ENCODE measurements at places on chromosomes 1 and 21.

GRCh38 chr1:78277253-78277652 is 213.5 kb upstream of the PTGFR start:
- H3K36me3 ChIP-seq = no peaks in the 10 kb centered on the region
- H3K27ac ChIP-seq = no peak overlapping the region
- H3K4me1 ChIP-seq = no peaks in the 10 kb centered on the region

- H3K27me3 ChIP-seq = peaks cover 5% of the 10 kb centered on the region
- peak overlapping the region; percentile 8 for H3K27ac ChIP-seq
- peak overlapping the region; percentile 56 for H3K4me3 ChIP-seq
Measured at GRCh38 chr1:159924025-159924790, 1.1 kb downstream of the TAGLN2 start.

- H3K27ac ChIP-seq = no peak overlapping the region
- peaks cover 24% of the 10 kb centered on the region for H3K4me1 ChIP-seq
- H3K27me3 ChIP-seq = no peaks in the 10 kb centered on the region
- DNase-seq = no peak
- no peaks in the 10 kb centered on the region for H3K36me3 ChIP-seq
Measured at GRCh38 chr1:55815745-55816455, 600.7 kb upstream of the USP24 start.

- H3K4me3 ChIP-seq = no peak overlapping the region
- no peak overlapping the region for H3K27ac ChIP-seq
- no peaks in the 10 kb centered on the region for H3K27me3 ChIP-seq
Measured at GRCh38 chr1:225835856-225836255, 25.9 kb downstream of the EPHX1 start.

DNA sequence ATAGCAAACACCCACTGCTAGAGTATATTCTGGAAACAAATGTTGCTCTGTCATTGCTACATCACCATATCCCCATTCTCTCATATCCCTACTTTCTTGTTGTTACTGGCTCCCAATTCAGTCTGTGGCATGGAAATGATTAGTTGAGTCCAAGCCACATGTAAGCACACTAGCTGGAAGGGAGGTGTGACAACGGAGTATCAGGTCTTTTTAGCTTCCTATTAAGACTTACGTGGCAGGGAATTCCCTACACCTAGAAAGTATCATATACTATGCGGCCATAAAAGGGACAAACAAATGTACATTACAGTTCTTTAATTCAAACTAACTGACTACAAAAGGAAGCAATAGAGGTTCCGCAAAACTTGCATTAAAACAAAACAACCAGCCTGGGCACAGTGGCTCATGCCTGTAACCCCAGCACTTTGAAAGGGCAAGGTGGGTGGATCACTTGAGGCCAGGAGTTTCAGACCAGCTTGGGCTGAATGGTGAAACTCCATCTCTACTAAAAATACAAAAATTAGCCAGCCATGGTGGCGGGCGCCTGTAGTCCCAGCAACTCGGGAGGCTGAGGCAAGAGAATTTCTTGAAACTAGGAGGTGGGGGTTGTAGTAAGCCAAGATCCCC is 48.6 kb downstream of the INTS7 start:
- DNase-seq = no peak
- peaks cover 29% of the 10 kb centered on the region for H3K4me1 ChIP-seq
- no peak overlapping the region for H3K4me3 ChIP-seq
- no peak overlapping the region for H3K27ac ChIP-seq
- peaks cover 48% of the 10 kb centered on the region for H3K36me3 ChIP-seq

DNA sequence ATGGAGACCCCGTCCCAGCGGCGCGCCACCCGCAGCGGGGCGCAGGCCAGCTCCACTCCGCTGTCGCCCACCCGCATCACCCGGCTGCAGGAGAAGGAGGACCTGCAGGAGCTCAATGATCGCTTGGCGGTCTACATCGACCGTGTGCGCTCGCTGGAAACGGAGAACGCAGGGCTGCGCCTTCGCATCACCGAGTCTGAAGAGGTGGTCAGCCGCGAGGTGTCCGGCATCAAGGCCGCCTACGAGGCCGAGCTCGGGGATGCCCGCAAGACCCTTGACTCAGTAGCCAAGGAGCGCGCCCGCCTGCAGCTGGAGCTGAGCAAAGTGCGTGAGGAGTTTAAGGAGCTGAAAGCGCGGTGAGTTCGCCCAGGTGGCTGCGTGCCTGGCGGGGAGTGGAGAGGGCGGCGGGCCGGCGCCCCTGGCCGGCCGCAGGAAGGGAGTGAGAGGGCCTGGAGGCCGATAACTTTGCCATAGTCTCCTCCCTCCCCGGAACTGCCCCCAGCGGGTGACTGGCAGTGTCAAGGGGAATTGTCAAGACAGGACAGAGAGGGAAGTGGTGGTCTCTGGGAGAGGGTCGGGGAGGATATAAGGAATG is 505 bp downstream of the LMNA start:
- peaks cover 74% of the 10 kb centered on the region for H3K4me1 ChIP-seq
- DNase-seq = no peak
- H3K4me3 ChIP-seq = peak overlapping the region; percentile 78
- no peaks in the 10 kb centered on the region for H3K27me3 ChIP-seq
- peak overlapping the region; percentile 81 for H3K27ac ChIP-seq

GRCh38 chr1:68361346-68361910 is 88.3 kb downstream of the RPE65 start:
- no peak for DNase-seq
- no peaks in the 10 kb centered on the region for H3K27me3 ChIP-seq
- H3K27ac ChIP-seq = no peak overlapping the region
- no peak overlapping the region for H3K4me3 ChIP-seq

GRCh38 chr1:44733784-44734183 is 2.8 kb upstream of the RNU5D-1 start:
- peaks cover 50% of the 10 kb centered on the region for H3K4me1 ChIP-seq
- no peak for DNase-seq
- H3K36me3 ChIP-seq = no peaks in the 10 kb centered on the region
- H3K27me3 ChIP-seq = no peaks in the 10 kb centered on the region
- H3K4me3 ChIP-seq = no peak overlapping the region
- H3K27ac ChIP-seq = no peak overlapping the region

DNA sequence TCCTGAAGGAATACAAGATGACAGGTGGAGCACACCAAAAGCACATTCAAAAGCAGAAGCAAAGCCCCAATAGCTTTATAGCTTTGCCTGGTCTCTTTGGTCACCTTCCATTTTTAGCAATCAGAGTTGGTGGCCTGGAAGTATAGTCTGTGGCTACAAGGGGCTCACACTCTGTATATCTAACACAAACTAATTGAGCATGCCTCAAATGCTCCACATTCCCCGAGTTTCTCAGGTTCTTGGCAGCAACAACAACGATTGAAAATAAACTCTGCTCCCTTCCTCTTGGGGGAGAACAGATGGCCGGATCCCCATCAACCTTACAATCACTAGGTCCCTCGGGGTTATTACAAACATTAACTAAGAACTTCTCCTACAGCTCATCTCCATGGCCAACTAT is 24.9 kb upstream of the TADA1 start:
- H3K4me3 ChIP-seq = no peak overlapping the region
- DNase-seq = no peak
- no peak overlapping the region for H3K27ac ChIP-seq
- H3K4me1 ChIP-seq = no peaks in the 10 kb centered on the region
- H3K27me3 ChIP-seq = 0 out of 3 replicates have a peak, but pooled peaks cover 4% of the 10 kb centered on the region

DNA sequence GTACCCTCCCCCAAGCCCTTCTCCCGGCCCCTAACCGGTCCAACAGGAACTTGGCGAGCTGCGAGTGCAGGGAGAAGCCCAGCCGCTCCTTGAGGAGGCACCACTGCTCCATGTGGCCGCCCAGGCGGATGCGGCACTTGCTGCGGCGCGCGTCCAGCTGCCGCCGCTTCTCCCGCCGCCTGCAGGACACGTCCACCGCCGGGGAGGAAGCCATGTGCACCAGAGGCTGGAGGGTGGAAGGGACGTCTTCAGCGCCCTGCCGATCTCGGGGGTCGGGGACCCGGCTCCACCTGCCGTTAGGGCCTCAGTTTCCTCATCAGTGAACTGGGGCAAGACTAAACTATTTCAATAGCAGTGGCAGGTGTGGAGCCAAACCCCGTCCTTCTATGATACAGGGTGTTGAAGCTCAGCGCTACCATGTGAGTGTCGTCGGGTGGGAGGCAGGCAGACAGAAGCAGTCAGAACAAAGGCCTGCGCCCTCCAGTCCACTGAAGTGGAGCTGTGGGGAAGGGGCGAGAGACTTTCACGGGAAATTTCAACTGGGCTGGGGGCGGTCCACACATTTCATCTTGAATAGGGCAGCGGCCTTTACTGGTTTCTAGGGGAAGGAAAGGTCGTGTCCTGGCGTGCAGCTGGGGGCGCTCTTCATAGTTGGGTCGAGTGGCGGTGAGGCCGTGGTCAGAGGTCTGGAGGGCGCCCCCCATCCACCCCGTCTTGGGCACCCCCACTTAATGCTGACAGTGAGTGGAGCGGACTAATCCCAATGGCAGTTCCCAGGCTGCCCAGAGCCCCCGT is 592 bp downstream of the ZNF692 start:
- H3K27me3 ChIP-seq = no peaks in the 10 kb centered on the region
- peaks cover 31% of the 10 kb centered on the region for H3K36me3 ChIP-seq
- DNase-seq = peak; percentile 63
- peaks cover 44% of the 10 kb centered on the region for H3K4me1 ChIP-seq

DNA sequence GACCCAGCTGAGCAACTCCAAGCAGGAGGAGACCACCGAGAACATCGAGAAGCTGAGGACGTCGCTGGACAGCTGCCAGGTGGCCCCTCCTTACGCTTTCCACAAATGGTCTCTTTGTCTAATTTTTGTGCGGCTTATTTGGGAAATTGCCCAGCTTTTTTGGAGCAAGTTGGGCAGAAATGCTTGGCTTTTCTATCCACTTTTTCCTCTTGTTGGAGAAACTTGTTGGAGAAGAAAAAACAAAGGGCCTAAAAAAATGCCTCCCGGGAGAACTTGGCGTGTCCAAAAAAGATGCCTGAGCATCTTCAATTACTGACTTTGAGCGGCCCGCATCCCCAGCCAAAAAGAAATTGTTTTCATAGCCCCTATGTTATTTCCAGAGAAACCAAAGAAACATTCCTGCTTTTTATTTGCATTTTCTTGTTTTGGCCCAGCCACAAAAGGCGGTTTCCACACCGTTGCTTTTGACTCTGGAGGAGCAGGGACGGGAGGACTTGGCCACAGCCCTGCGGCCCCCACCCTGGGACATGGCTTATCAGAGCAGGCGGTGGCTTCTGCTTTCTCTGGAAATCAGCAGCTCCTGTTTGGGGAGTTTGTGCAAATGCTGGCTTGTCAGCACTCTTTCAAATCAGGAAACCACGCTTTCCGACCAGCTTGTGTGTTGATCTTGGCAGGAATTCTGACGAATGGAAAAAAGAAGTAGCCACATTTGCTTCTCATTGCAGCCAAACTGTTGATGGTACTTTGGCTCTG is 81.2 kb upstream of the EFHD2 start:
- peaks cover 9% of the 10 kb centered on the region for H3K4me1 ChIP-seq
- H3K4me3 ChIP-seq = no peak overlapping the region
- no peaks in the 10 kb centered on the region for H3K36me3 ChIP-seq
- H3K27ac ChIP-seq = no peak overlapping the region

DNA sequence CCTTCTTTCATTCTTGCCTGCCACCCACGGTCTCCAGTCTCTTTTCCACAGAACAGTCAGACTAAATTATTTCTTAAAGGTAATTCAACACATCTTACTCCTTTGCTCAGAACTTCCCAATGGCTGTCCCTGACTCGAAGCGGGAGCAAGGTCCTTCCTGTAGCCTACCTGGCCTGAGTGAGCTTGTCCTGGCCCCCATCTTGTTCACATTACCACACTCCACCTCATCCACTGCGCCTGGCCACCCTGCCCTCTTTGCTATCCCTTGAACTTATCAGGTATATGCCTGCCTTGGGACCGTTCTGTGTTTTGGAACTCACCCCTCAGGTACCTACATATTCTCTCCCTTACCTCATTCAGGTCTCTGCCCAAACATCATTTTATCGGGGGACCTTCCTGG is 13.3 kb upstream of the GLIS1 start:
- no peaks in the 10 kb centered on the region for H3K36me3 ChIP-seq
- DNase-seq = no peak
- H3K4me1 ChIP-seq = no peaks in the 10 kb centered on the region
- peaks cover 6% of the 10 kb centered on the region for H3K27me3 ChIP-seq

- H3K4me3 ChIP-seq = no peak overlapping the region
- H3K36me3 ChIP-seq = no peaks in the 10 kb centered on the region
- no peak overlapping the region for H3K27ac ChIP-seq
- H3K4me1 ChIP-seq = peaks cover 27% of the 10 kb centered on the region
- no peaks in the 10 kb centered on the region for H3K27me3 ChIP-seq
- no peak for DNase-seq
Measured at GRCh38 chr1:183879494-183879893, 74.6 kb downstream of the RGL1 start.

- DNase-seq = no peak
- peaks cover 13% of the 10 kb centered on the region for H3K27me3 ChIP-seq
- no peaks in the 10 kb centered on the region for H3K36me3 ChIP-seq
- H3K4me1 ChIP-seq = no peaks in the 10 kb centered on the region
- no peak overlapping the region for H3K27ac ChIP-seq
Measured at GRCh38 chr21:41067709-41068108, 100.3 kb upstream of the BACE2 start.

- no peak overlapping the region for H3K27ac ChIP-seq
- DNase-seq = no peak
- H3K27me3 ChIP-seq = no peaks in the 10 kb centered on the region
- peaks cover 18% of the 10 kb centered on the region for H3K4me1 ChIP-seq
Measured at GRCh38 chr1:85496941-85497582, 32.1 kb upstream of the DDAH1 start.

DNA sequence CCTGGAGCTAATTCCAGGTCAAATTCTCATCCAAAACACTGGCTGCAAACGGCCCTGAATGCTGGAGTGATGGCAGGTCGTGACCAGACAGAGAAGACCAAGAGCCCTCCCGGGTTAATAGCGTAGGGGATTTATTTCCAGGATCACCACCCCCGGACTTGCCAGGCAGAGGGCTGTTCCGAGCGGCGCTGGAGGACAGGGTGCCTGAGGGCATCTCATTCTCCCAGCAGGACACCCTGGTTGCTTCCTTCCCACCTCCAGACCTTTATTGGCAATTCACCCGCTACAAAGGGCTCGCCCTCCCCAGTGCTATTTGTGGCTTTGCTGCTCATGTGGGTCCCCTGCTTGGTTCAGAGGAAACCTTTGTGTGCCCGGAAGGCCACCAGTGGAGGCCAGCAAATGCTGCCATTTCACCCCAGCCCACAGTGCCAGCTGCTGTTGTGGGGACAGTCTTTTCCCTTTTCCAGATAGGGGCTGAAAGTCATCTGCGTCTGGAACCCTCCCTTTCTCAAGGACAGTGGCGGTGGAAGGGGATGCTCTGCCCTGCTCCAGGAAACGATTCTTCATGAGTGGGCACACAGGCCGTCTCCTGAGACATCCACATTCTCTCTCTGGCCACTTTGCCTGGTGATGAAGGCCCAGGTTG is 19.0 kb upstream of the C1orf174 start:
- DNase-seq = no peak
- no peaks in the 10 kb centered on the region for H3K4me1 ChIP-seq
- H3K27ac ChIP-seq = no peak overlapping the region
- no peak overlapping the region for H3K4me3 ChIP-seq
- H3K27me3 ChIP-seq = peaks cover 5% of the 10 kb centered on the region

DNA sequence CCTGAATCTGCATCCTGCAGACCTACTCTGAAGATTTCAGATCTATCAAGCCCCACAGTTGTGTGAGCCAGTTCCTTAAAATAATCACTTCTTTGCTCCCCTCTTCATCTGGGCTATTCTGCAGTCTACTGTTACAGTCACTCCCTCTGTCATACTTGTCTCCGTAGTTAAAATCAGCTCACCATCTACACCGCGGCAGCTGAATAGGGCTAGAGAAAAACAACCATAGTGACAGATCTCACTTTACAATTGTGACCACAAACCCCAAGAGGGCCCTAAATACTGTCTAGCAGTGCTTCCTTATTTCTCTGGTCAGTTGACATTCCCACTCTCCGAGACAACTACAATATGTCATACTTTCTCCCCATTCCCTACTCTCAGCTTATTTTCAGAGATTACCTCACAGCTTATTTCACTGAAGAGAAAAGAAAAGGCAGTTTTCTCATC is 12.9 kb downstream of the DESI2 start:
- DNase-seq = no peak
- no peak overlapping the region for H3K4me3 ChIP-seq
- no peak overlapping the region for H3K27ac ChIP-seq
